ENCODE measurements at places on chromosomes 12 and 14. TPM values are rescaled to one million over a fixed set of nuclear protein-coding genes. Genes with fewer than 3 reads are reported as not detected.

The FOXA1 gene
- total RNA-seq, result not detected

DNA sequence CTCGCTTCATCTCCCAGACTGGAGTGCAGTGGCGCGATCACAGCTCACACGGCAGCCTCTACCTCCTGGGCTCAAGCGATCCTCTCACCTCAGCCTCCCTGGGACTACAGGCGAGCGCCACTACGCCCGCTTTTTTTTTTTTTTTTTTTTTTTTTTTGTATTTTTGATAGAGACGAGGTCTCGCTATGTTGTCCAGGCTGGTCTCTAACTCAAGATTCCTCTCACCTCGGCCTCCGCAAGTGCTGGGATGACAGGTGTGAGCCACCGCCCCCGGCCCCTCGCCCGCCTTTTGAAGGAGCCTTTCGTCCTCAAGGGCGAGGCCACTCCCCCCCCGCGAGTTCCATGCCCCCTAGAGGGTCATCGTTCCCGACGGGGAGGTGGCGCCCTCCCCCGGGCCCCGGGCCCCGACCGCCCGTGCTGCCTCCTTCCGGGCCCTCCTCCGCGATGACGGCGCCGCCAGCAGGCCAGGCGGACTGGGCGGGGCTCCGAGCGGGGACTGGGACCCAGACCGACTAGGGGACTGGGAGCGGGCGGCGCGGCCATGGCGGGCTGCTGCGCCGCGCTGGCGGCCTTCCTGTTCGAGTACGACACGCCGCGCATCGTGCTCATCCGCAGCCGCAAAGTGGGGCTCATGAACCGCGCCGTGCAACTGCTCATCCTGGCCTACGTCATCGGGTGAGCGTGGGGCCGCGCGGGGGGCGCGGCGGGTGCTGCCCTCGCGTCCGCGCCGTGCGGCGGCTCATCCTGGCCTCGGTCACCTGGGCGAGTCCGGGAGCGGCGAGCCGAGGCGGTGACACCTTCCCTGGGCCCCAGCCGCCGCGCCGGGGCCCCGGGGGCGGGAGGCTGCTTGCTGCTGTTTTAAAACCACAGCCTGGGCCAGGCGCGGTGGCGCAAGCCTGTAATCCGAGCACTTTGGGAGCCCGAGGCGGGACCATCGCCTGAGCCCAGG, at the start of gene P2RX4:
P2RX4 (plus strand) TSS at position 506 of the 949 bp plus-strand sequence; CDS start at position 542, 36 bp downstream.
- no peaks in the 10 kb centered on the region for H3K27me3 ChIP-seq
- peaks cover 7% of the 10 kb centered on the region for H3K36me3 ChIP-seq
- H3K4me3 ChIP-seq, result peak within 1 kb of the TSS; percentile 81
- DNase-seq, result peak; percentile 91
- H3K4me1 ChIP-seq, result peaks cover 23% of the 10 kb centered on the region

DNA sequence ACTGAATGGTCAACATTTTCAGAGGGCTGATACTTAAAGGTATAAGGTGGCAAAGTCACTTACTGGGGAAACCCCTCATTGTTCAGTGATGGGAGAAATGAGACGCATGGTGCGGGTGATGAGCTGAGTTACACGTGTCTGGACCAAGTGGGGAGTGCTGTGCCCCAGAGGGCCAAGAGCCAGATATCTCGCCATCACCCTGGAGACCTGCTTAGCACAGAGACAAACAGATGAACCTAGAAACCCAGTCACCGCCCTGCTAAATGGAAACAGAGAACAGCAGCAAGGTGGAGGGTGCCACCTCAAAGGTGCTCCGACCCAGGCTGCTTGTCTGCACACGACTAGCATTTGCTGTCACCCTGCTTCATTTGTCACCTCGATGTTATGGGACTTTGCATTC, 92.4 kb downstream of the RBM19 start:
- no peaks in the 10 kb centered on the region for H3K4me1 ChIP-seq
- peaks cover 31% of the 10 kb centered on the region for H3K36me3 ChIP-seq
- DNase-seq, result no peak
- no peak overlapping the region for H3K27ac ChIP-seq

GRCh38 chr12:7629465-7629864, 36.2 kb downstream of the APOBEC1 start:
- DNase-seq, result no peak
- no peak overlapping the region for H3K27ac ChIP-seq
- no peaks in the 10 kb centered on the region for H3K27me3 ChIP-seq

GRCh38 chr12:105820429-105821125, 318.2 kb downstream of the NUAK1 start:
- no peaks in the 10 kb centered on the region for H3K4me1 ChIP-seq
- H3K36me3 ChIP-seq, result no peaks in the 10 kb centered on the region
- no peak for DNase-seq
- no peak overlapping the region for H3K27ac ChIP-seq
- peaks cover 7% of the 10 kb centered on the region for H3K27me3 ChIP-seq

- no peak overlapping the region for H3K27ac ChIP-seq
- H3K36me3 ChIP-seq, result no peaks in the 10 kb centered on the region
- H3K27me3 ChIP-seq, result peaks cover 25% of the 10 kb centered on the region
- peaks cover 2% of the 10 kb centered on the region for H3K4me1 ChIP-seq
Observed at GRCh38 chr14:104863923-104864266, 1.2 kb upstream of the CEP170B start.

DNA sequence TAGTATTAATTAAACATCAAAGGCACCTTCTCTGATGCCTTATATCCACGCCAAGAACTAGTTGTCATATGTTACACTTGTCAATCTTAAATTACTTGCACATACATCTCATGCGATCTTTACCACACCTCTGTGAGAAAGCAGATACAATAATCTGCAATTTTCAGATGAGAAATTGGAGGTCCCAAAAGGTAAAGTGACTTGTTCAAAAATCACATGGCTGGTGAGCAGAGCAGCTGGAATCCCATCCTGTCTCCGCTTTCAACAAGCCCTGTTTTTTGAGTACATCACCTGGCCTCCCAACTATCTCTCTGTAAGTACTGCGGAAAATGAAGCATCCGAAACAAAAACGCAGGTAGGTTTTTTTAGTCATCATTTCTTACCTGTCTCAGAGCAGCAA, 203.4 kb upstream of the FOXN3 start:
- peak; percentile 42 for DNase-seq
- peak overlapping the region; percentile 98 for H3K27ac ChIP-seq
- no peaks in the 10 kb centered on the region for H3K27me3 ChIP-seq
